ENCODE measurements at places on chromosomes 7 and 10.

- no peak for DNase-seq
Measured at GRCh38 chr7:33418251-33418701, 288.9 kb downstream of the BBS9 start.

GRCh38 chr7:105980645-105981396 lies 17.8 kb downstream of the CDHR3 start:
- DNase-seq, result no peak

GRCh38 chr7:52462474-52462873 lies 573.0 kb upstream of the POM121L12 start:
- DNase-seq, result no peak

- no peak for DNase-seq
Measured at GRCh38 chr7:158414486-158414961, 173.1 kb downstream of the PTPRN2 start.

DNA sequence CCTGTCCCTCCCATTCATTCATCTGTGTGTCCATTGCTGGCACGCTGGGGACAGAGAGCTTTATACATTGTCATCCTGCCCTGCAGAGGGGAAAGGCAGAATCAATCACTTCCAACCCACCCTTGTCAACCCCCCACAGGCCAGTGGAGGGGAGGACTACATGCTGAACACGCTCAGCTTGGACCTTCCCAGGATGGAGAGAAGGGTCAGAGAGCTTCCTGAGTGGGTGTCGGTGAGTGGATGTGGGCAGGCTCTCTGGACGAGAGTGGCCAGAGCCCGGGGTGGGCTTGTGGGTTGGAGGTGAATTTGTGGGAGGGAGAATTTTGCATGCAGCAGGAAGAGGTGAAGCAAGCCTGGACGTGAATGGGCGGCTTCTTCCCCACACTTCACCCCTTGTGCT lies 93.9 kb downstream of the DNAJB6 start:
- no peak for DNase-seq

DNA sequence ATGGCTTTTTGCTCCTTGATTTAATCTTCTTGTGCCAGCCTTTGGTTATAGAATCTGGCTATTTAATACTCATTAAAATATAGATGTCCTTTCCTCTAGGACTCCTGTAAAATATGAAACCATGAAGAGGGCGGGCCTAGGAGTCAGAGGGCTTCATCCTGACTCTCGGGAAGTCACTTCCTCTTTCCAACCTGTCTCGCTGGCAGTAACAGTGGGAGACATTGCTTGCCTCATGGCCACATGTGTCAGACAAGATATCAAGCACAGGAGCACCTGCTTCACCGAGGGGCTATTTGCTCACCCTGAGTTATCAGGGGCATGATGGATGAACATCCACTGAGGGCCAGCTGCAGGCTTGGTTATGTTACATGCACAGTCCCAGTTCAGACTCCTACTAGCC lies 31.0 kb downstream of the SLIT1 start:
- no peak for DNase-seq
